Activated CD8-positive, alpha-beta memory T cell treated with anti-CD3 and anti-CD28 coated beads for 24 hours (primary cell): ENCODE measurements at places on chromosomes 5 and 9.

- no peak for DNase-seq
Measured at GRCh38 chr9:130639124-130639765, 25.1 kb upstream of the PRDM12 start.

- no peak for DNase-seq
Measured at GRCh38 chr5:135376961-135377624, 21.9 kb downstream of the MACROH2A1 start.

DNA sequence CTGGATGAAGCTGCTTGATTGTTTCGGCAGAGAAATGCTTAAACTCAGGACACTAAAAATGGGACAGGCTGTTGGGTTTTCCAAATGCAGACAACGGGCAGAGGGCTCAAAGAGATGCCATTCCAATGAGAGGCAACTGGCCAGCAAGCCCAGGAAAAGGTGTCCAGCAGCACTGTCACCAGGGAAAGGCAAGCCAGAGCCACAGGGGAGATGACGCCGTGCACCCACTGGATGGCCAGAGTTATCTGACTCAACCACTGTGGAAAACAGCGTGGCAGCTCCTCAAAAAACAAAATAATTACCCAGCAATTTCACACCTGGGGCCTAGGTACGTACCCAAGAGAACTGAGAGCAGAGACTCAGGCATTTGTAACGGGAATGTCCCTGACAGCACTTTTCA, 48.4 kb upstream of the SIMC1 start:
- DNase-seq, result no peak

GRCh38 chr5:38500573-38501260, 55.7 kb downstream of the LIFR start:
- no peak for DNase-seq

GRCh38 chr5:489689-490080, 34.6 kb downstream of the SLC9A3 start:
- DNase-seq, result no peak

DNA sequence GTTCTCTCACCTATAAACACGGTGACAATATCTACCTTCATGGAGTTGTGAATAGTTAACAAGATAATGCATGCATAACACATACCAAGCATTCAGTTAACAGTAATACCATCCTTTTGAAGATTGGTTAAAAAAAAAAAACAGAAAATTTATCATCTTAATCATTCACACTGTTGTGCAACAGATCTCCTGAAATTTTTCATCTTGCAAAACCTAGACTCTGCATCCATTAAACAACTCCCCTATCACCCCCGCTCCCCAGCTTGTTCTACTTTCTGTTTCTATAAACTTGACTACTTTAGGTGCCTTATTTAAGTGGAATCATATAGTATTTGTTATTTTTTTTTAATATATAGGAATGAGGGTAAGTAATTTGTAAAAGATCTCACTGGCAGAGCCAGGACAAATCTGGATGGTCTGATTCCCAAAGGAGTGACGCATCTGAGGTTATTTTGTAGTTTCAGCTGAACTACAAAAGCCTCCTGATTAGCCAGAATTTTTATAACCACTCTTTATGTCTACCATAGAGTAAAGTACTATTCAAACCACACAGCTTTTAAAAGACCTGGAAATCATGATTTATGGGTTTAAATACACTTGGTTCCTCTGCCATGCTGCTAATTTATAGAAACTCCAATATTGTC, 93.0 kb downstream of the FANCC start:
- DNase-seq, result no peak

DNA sequence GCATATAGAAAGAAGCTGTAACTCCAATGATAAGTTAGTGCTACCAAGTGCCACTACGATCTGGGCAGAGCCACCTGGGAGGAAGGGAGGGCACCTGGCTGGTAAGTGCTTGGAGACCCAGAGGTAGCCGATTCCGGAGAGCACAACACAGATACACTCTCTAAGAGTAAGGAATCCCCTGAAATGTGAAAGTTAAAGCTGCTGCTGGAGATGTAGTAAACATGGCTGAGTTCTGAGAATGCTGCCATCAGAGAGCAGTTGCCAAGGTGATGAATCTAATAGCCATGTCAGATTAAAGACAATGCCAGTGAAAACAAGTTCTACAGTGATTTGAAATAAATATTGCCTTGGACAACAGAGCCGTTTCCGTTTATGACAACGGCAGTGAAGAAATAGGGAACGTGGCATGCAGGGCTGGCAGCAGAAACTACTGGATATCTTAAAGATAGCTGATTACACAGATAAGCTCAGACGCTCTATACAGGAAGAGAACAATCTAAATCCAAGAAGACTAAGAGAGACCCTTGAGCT, 561.2 kb upstream of the C9orf72 start:
- no peak for DNase-seq

- no peak for DNase-seq
Measured at GRCh38 chr9:77731930-77732329, 83.8 kb upstream of the GNA14 start.

GRCh38 chr5:68147659-68148058, 67.9 kb upstream of the PIK3R1 start:
- DNase-seq, result no peak

DNA sequence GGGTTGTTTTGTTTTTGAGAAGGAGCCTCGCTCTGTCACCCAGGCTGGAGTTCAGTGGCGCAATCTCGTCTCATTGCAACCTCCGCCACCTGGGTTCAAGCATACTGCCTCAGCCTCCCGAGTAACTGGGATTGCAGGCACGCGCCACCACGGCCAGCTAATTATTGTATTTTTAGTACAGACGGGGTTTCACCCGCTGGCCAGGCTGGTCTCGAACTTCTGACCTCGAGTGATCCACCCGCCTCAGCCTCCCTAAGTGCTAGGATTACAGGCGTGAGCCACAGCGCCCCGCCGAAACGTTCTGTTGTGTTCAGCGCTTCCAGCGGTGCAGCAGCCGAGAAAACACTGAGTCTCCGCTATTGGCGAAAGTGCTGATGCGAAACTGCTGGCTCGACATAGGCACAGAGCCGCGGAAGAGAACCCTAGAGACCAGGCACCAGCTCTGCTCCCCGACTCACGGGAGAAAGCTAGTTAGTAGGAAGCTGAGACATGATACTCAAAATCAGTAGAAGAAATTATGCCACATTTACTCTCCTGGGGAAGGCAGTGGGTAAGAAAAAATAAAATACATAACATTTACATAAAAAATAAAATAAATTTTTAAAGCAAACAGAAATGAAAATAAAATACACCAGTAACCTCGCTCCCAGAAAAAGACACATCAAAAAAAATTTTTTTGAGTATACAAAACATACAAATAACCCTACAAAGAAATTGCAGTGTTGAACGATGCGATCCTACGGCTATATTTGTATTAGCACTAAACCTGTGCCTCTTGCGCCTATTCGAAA, 31.6 kb downstream of the ANXA2R start:
- DNase-seq, result peak; percentile 96

DNA sequence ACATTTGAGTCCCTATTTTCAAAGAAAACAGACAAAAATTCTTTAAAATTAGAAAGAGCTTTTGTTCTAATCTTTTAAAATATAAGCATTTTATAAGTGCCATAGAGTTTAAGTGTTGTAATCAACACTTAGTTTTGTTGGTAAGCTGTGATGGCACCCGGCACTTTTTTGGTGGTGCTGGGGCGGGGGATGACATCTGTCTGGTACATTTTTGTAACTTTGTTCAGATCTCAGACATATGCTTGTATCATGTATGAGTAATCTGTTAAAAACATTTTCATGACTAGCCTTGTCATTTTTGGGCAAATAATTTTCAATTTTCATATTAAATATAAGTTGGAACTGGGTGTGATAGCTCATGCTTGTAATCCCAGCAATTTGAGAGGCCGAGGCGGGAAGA, 51.7 kb downstream of the UBAP1 start:
- DNase-seq, result no peak

GRCh38 chr9:111475195-111475594, 9.0 kb downstream of the ECPAS start:
- DNase-seq, result no peak

- DNase-seq, result no peak
Measured at GRCh38 chr5:1119312-1119831, 7.5 kb upstream of the SLC12A7 start.

DNA sequence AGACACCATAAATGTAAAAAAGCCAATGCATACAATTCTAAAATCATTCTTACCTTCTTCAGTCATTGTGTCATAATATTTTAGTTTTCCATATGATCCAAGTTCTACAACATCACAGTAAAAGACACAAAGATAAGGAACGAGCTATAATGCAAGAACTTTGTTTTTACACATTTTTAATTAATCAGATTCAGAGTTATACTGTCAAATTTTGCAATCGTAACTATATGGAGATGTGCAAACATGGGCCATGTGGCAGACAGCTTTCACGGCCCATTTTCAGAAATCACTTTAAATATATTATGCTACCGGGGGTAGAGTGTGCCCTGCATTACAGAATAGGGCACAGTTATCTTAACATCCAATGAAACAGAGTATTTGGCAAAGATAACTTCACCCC, 188.4 kb downstream of the ACER2 start:
- DNase-seq, result no peak

GRCh38 chr5:59198365-59198764, 615.5 kb downstream of the RAB3C start:
- no peak for DNase-seq

- DNase-seq, result no peak
Measured at GRCh38 chr5:96781031-96781971, 26.4 kb downstream of the ERAP1 start.

GRCh38 chr5:80712919-80713318, 58.1 kb upstream of the DHFR start:
- DNase-seq, result no peak

GRCh38 chr5:142785206-142785605, 15.0 kb downstream of the ARHGAP26 start:
- DNase-seq, result no peak

DNA sequence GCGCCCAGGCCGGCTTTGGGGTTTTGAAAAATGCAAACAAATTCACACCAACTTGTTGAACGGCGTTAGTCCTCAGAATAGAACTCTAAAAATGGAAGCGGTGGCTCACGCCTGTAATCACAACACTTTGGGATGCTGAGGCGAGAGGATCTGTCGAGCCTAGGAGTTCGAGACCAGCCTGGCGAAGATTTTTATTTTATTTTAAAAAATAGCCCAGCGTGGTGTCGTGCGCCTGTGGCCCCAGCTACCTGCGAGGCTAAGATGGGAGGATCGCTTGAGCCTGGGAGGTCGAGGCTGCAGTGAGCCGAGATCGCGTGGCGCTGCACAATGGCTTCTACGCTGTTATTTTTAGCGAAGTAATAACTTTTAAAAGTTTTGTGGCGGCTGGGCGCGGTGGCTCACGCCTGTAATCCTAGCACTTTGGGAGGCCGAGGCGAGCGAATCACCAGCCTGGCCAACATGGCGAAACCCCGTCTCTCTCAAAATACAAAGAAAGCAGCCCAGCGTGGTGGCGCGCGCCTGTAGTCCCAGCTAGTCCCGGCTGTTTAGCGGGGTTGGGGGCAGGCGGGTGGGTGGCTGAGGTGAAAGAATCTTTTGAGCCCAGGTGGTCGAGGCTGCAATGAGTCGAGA, 694 bp upstream of the PLIN2 start:
- peak; percentile 79 for DNase-seq

DNA sequence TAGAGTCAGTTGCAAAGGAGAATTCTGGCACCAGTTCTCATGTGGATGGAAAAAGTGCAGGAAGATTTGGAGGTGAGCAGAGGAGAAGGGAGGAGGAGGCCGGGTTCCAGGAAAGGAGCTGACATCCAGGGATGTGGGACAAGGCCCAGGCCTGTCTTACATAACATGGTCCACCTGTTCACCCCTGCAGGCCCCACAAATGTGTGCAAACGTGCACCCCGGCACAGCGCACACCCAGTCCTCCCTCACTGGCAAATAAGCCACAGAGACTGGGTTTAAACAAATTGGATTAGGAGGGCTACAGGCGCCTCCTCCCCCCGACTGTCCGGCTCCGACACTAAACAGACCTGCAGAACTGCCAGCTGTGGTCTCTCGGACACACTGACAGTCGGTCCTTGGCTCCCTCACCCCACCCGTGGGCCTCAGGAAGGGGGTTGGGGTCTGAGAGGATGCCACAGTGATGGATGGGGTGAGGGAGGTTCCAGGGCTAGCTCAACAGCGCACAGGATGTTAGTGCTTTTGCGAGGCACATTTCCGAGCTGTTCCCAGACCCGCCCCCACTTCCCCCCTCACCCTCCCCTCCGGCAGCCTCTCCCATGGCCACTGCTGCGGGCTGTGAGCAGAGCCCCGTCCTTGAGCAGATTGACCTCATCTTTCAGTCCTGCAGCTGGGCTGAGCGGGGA, 43.4 kb upstream of the IL17B start:
- no peak for DNase-seq

DNA sequence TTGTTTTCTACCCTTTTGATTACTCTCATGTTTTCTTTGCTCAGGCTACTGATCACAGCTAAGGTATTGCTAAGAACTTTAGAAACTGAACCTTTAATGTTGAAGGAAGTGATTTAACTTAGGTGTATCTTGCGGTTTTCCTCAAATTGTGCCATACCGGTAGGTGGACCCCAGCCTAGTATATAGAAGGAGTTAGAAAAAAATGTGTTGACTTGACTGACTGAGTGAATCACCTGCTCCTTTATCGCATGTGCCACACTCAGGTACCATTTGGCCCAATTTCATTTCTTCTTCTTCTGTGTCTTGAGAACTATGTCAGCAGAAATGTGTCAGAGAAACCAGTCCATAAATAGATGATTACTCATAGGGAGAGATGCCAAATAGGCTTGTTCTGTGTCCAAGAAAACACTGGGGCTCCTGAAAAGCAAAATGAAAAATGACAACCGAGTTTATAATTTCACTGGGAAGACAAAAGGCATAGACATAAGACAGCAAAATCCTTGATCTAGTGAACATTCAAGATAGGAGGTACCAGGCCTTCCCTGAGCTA, 19.4 kb downstream of the PLPPR1 start:
- DNase-seq, result no peak

DNA sequence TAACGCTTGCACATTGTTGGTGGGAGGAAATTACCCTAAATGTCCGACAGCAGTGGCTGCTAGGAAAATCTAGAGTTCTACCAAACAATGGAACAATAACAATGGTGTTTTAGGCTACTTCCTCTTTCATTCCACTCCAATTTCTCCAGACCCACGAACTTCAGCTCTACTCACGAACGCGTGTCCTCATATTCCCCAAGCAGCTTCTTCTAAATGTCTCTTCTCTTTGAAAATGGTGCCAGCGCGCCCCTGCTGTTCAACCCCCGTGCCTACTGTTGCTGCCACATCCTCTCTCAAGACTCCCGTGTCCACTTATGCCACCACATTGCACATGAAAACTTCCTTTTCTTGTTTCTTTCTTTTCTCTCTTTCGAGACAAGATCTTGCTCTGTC, 25.6 kb downstream of the OR2V2 start:
- peak; percentile 90 for DNase-seq

DNA sequence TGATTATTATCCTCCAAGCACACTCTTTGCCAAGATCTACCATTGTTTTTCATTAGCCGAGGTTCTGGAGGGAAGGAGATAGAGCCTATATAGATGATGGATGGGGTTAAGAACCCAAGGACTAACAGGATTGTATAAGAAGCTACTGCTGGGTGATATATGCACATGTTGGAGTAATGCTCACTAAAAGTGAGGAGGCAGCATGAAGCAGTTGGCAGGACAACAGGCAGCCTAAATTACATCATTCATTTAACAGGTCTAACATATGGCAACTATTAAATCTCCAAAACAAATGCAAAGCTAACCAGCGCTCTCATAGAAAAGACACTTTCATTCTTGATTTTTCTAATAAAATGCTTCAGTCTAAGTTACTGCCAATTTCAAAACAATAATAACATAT, 293.2 kb downstream of the EPB41L4A start:
- DNase-seq, result no peak

- no peak for DNase-seq
Measured at GRCh38 chr5:16709691-16710433, 93.1 kb upstream of the RETREG1 start.
